ENCODE measurements at places on chromosomes 7 and 10. TPM values are rescaled to one million over a fixed set of nuclear protein-coding genes. Genes with fewer than 3 reads are reported as not detected.

The ATXN7L1 gene
- total RNA-seq: 22.1 TPM

The SEMA4G gene
- 170 TPM for total RNA-seq

The VGF gene
- total RNA-seq: 0.40 TPM

The HHEX gene
- total RNA-seq: 4.8 TPM

The TRPV5 gene
- not detected for total RNA-seq

The NACAD gene
- total RNA-seq: 1.5 TPM

The ADAM22 gene
- total RNA-seq: 3.1 TPM

The VSIR gene
- total RNA-seq: 50.5 TPM

The LDB1 gene
- 29.5 TPM for total RNA-seq

The ABCB4 gene
- 0.78 TPM for total RNA-seq

The CTAGE4 gene
- 15.2 TPM for total RNA-seq

The SMO gene
- 3.6 TPM for total RNA-seq

The RTKN2 gene
- 1.1 TPM for total RNA-seq

The IFIT1 gene
- 6.1 TPM for total RNA-seq
